ENCODE measurements at places on chromosomes 2 and 18. TPM values are rescaled to one million over a fixed set of nuclear protein-coding genes. Genes with fewer than 3 reads are reported as not detected.

The SERPINB4 gene
- not detected for total RNA-seq

The BUB1 gene
- 2.0 TPM for total RNA-seq

The PAIP2B gene
- 13.2 TPM for total RNA-seq

The FTCDNL1 gene
- total RNA-seq, result 20.9 TPM

The CD226 gene
- 3.5 TPM for total RNA-seq

The KCNG2 gene
- not detected for total RNA-seq

The HRH4 gene
- total RNA-seq, result not detected

The STARD6 gene
- total RNA-seq, result not detected

DNA sequence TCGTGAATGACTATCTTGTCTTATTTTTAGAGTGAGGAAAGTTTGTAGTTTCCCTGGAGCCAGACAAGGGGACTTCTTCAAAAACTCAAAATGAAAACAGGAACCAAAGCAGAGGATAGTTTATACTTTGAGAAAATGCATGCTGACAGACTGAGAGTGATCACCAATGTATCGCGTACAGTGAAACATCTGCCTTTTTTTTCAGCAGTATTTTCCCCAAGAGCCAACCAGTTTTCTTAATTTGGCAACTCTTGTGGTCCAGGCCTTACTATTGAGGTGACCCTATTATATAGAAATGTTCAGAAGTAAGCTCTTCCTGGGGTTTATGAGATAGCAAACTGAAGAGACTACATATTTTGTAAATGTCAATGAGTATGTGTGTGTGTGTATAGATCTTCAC, 153.7 kb upstream of the VRK2 start:
- H3K4me3 ChIP-seq, result no peak overlapping the region
- no peaks in the 10 kb centered on the region for H3K27me3 ChIP-seq
- H3K27ac ChIP-seq, result no peak overlapping the region
- no peak for DNase-seq
- H3K36me3 ChIP-seq, result no peaks in the 10 kb centered on the region

DNA sequence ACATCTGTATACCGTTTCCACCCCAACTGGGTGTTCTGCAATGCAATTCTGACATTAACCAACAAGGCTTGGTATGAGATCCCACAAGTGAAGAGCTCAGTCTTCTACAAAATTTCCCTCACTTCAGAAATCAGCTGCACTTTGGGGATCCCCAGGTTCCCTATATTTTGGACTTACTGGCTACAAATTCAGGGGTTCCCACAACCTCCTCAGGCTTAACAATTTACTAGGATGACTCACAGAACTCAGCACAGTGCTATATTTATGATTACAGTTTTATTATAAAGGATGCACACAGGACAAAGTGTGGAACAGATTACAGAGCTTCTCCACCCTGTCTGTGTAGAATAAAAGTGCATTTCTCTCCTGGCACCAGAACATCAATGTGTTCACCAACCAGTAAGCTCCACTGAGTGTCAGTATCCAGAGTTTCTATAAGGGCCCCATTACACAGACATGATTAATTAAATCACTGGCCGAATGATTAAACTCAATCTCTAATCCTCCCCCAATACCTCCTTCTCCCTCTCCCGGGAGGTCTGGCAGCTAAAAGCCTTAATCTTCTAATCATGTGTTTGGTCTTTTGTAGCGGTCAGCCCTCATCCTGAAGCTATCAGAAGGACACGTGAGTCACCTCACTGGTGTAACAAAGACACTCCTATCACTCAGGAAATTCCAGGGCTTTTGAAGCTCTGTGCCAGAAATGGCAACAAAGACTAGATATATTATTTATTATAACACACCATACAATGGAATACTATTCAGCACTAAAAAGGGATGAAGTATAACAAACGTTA, 84.6 kb downstream of the SLC66A3 start:
- H3K27me3 ChIP-seq, result no peaks in the 10 kb centered on the region
- H3K4me3 ChIP-seq, result no peak overlapping the region
- DNase-seq, result no peak
- H3K36me3 ChIP-seq, result no peaks in the 10 kb centered on the region

- H3K27me3 ChIP-seq, result no peaks in the 10 kb centered on the region
- H3K4me1 ChIP-seq, result no peaks in the 10 kb centered on the region
- H3K4me3 ChIP-seq, result no peak overlapping the region
- no peak for DNase-seq
Measured at GRCh38 chr2:238821391-238821790, 26.5 kb upstream of the TWIST2 start.

DNA sequence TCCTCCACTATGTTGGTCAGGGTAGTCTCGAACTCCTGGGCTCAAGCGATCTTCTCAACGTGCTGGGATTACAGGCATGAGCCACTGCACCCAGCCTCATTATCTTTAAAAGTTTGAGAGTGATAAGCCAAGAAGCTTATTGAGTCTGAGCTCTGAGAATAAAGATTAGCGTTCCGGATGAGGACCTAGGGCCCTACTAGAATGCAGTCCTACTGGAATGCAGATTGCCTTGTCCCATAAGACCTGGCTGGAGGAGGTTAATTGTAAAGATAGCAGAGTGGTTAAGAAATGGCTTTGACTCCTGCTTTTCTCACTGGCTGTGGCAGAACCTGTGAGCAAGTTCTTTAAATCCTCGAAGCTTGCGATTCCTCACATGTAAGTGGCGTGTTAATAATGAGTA, 4.0 kb downstream of the VWA3B start:
- H3K27me3 ChIP-seq, result no peaks in the 10 kb centered on the region
- H3K27ac ChIP-seq, result no peak overlapping the region
- no peak for DNase-seq
- H3K4me3 ChIP-seq, result no peak overlapping the region

DNA sequence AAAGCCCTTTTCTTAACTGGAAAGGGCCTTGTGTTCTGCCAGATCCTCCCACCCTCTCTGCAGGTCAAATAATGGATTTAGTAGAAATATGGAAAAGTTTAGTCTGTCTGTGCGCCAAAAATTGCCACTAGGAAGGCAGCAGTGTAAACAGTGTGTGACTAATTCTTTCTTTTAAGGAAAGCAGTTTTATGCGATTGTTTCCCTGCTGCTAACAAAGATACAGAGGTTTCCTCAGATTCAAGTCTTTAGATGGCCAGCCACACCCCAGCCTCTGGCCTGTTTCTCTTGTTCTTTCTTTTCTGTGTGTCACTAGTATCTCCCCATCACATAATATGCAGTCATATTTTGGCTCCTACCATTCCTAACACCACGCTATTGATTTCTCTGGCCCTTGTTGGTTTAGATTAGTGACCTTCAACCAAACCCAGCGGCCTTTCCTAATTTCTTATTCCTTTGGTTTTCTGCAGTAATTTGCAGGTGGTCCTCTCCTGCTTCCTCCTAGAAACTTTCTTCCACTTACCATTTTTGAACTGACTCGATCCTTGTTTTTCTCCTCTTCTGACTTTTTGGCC, 157.4 kb downstream of the LTBP1 start:
- H3K36me3 ChIP-seq, result no peaks in the 10 kb centered on the region
- H3K4me1 ChIP-seq, result no peaks in the 10 kb centered on the region
- DNase-seq, result no peak
- no peak overlapping the region for H3K27ac ChIP-seq
- H3K27me3 ChIP-seq, result no peaks in the 10 kb centered on the region

- peak overlapping the region; percentile 100 for H3K27ac ChIP-seq
- no peaks in the 10 kb centered on the region for H3K36me3 ChIP-seq
Measured at GRCh38 chr2:20451761-20452499, 5.1 kb downstream of the RHOB start.

- peaks cover 21% of the 10 kb centered on the region for H3K4me1 ChIP-seq
- no peak overlapping the region for H3K27ac ChIP-seq
- DNase-seq, result no peak
- no peak overlapping the region for H3K4me3 ChIP-seq
- H3K27me3 ChIP-seq, result no peaks in the 10 kb centered on the region
Measured at GRCh38 chr2:582792-583528, 94.2 kb downstream of the TMEM18 start.

DNA sequence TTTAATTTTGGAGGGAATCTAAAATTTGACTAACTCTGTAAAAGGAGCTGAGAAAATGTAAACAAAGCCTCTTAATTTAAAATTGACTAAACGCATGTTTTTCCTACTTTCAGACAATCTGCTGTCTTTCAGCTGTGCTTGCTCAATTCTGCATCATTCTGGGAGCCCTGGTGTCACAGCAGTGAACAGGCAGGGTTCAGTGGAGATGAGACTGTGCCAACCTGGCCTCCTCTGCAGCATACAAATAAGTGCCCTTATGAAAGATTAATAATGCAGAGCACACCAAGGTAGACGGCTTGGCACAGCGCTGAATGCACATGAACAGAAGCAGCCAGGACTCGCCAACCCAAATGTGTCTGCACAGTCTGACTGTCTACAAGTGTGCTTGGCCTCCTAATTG, 222.0 kb upstream of the CHAC2 start:
- H3K27me3 ChIP-seq, result no peaks in the 10 kb centered on the region
- no peaks in the 10 kb centered on the region for H3K36me3 ChIP-seq
- no peaks in the 10 kb centered on the region for H3K4me1 ChIP-seq
- no peak for DNase-seq
- no peak overlapping the region for H3K4me3 ChIP-seq

DNA sequence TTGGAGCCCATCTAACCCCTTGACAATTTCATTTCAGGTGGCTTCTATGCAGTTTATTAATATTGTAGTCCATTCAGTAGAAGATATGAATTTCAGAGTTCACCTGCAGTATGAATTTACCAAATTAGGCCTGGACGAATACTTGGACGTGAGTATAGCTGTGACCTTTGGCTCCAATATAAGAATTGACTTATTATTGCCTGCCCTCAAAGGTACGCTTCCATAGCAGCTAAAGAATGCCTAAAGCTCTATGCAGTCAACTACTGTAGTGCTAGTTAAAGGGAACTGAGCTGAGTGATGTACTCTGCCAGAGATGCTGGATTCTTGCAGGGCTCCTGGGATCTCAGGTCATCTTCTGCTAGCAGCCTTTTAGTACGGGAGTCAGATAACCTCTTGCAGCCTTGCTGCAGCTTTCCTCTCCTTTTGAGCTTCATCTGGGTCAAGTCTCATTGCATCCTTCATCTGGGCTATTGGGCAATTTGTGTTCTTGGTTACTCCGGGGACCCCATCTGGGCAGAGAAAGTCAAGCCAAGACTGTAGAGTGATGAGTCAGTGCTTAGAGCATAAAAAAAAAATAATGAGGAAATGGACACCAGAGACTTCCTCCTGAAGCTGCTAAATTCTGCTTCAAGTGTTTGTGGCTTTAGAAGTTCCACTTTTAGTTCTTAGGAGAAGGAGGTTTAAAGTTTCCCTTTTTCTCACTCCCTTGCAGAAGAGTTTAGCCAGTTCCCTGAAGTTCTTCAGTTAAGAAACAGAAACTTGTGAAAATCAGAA, 105.6 kb downstream of the PRPF40A start:
- H3K27me3 ChIP-seq, result no peaks in the 10 kb centered on the region
- peaks cover 4% of the 10 kb centered on the region for H3K36me3 ChIP-seq
- peak; percentile 7 for DNase-seq
- peak overlapping the region; percentile 15 for H3K27ac ChIP-seq
- H3K4me1 ChIP-seq, result no peaks in the 10 kb centered on the region

GRCh38 chr2:44833171-44834069, 108.1 kb upstream of the SIX3 start:
- no peak overlapping the region for H3K27ac ChIP-seq
- H3K27me3 ChIP-seq, result no peaks in the 10 kb centered on the region
- H3K4me1 ChIP-seq, result no peaks in the 10 kb centered on the region
- no peaks in the 10 kb centered on the region for H3K36me3 ChIP-seq

- no peaks in the 10 kb centered on the region for H3K27me3 ChIP-seq
- H3K4me1 ChIP-seq, result no peaks in the 10 kb centered on the region
- no peak overlapping the region for H3K4me3 ChIP-seq
- H3K36me3 ChIP-seq, result peaks cover 6% of the 10 kb centered on the region
- DNase-seq, result no peak
Measured at GRCh38 chr18:25229920-25230319, 122.0 kb downstream of the ZNF521 start.

GRCh38 chr2:150656002-150656401, 168.5 kb upstream of the RND3 start:
- H3K36me3 ChIP-seq, result no peaks in the 10 kb centered on the region
- no peak overlapping the region for H3K27ac ChIP-seq
- no peak for DNase-seq
- no peaks in the 10 kb centered on the region for H3K4me1 ChIP-seq

DNA sequence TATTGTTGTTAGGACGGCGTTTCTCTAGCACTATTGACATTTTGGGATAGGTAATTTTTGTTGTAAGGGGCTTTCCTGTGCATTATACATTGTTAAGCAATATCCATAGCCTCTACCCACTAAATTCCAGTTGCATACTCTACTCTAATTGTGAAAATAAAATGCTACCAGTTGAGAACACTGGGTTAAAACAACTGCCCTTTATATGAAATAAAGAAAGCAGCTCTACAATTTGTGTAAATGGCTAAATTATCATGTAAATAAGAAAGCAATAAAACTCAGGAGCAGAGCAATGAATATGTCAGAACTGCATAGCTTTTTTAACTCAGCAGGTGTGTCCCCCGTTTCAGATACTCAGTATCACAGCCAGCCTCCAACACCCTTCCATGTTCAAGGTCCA, 812.7 kb upstream of the NRXN1 start:
- no peaks in the 10 kb centered on the region for H3K4me1 ChIP-seq
- no peak overlapping the region for H3K27ac ChIP-seq
- DNase-seq, result no peak
- no peak overlapping the region for H3K4me3 ChIP-seq
- no peaks in the 10 kb centered on the region for H3K36me3 ChIP-seq
- H3K27me3 ChIP-seq, result no peaks in the 10 kb centered on the region

DNA sequence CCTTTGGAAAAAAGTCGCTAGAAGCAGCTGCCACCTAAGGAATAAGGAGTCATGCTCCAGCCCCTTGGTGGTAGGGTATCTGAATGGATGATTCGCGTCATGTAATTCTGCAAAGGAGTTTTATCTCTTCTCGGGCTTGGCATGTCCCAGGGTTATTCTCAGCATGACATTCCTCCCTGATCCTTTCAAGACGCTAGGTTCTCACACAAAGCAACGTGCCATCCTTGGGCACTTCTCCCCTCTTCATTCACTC, 355.6 kb downstream of the MYCN start:
- H3K27ac ChIP-seq, result no peak overlapping the region
- DNase-seq, result no peak
- no peaks in the 10 kb centered on the region for H3K27me3 ChIP-seq
- no peaks in the 10 kb centered on the region for H3K36me3 ChIP-seq
- no peaks in the 10 kb centered on the region for H3K4me1 ChIP-seq
- H3K4me3 ChIP-seq, result no peak overlapping the region

Data from thyroid gland (tissue), 4 donors.